Hindlimb muscle (tissue), 1 donor: ENCODE measurements at places on chromosomes 1 and 21.
A peak's percentile ranks its signal among the peaks of the same experiment; 100 is the strongest.

- peak; percentile 19 for DNase-seq
Observed at GRCh38 chr1:48572646-48573258, 100.7 kb upstream of the SPATA6 start.

GRCh38 chr21:29860346-29860745, 79.5 kb downstream of the GRIK1 start:
- DNase-seq, result no peak

- DNase-seq, result no peak
Observed at GRCh38 chr1:153190373-153190772, 12.9 kb upstream of the LELP1 start.

GRCh38 chr1:220797553-220797952, 10.8 kb downstream of the MTARC1 start:
- no peak for DNase-seq

GRCh38 chr1:65011983-65012382, 45.6 kb upstream of the JAK1 start:
- DNase-seq, result no peak

GRCh38 chr1:31688233-31688918, 15.4 kb downstream of the COL16A1 start:
- no peak for DNase-seq
